Tongue (tissue), 3 donors: ENCODE measurements at places on chromosomes 3 and 15.

DNA sequence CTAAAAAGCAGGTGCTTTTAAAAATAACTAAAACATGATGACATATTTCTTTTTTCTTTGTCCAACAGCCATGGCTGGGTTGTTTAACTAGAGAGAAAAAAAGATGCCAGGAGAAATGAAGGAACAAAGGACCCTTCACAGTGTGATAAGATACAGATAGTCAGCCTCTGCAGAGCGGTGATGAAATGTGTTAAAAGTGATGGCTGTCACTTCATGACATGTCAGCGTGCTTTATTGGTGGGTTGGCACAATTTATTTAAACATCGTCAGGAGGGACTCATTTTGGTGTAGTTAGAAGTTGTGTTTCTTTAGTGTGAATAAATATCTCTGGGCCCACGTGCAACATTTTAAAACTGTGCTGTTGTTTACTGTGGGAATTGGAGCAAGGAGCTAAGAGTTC is 887.4 kb upstream of the CFAP20DC start:
- no peak for DNase-seq

- no peak for DNase-seq
These were observed 42.9 kb downstream of the DCUN1D1 start for GRCh38 chr3:182937293-182938051.

DNA sequence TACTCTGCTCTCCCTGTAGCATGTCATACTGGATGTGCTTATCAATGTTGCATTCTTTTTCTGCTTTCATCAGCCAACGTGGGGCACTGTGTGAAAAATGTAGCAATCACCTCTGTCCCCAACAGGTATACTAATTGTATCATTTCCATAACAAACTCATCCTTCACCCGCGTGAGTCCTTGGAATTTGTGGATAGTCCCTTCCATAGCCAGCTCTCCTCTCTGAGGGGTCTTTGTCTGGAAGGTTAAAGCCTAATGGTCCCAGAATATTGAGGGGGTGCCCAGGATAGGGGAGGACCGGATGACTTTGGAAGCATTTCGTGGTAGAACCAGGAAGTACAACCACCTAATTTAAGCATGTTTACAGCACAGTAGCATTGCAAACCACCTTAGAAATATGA is 124.6 kb downstream of the FOXB1 start:
- DNase-seq = no peak

- DNase-seq = peak; percentile 93
These were observed 2.5 kb downstream of the ANP32A start for GRCh38 chr15:68818066-68818768.

DNA sequence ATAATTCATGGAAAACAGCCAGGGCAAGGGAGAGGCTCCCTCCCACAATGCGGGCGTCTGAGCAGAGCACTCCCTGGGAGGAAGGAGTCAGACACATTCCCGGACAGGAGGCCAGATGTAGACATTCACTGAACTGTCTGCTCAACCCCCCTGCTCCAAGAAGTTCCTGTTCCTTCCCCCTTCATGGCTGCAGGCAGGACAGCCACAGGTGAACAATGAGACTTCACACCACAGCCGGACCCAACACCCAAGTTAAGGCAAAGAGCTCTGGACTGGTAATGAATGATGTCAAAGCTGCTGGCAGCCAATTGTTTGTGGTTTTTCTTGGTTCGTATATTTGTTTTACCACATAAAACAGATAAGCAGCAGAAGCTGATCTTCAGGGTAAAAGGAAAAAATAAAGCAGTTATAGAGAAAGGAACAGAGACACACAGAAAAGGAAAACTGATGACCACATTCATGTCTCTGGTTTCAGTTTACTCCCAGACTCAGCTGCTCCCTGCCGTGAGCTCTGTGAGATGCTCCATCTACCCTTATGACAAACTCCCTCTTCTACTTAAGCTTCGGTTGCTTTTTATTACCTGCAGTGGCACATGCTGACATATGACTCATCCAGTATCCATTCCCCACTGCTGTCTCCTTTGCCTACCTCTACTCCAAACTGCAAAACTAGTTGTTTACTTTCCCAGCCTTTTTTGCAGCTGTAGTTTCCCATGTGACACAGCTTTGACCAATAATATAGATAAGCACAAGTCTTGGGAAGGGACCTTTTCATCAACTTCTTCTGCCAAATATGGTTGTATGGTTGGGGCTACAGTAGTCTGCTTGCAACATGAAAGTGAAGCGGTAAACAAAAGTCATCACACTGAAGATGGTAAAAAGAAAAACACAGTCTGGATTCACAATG is 33.1 kb downstream of the DZIP1L start:
- no peak for DNase-seq

GRCh38 chr3:187740421-187741399 is 4.6 kb downstream of the BCL6 start:
- DNase-seq = peak; percentile 86
